Skeletal muscle tissue (tissue), 5 donors: ENCODE measurements at places on chromosomes 7 and 10. TPM values are rescaled to one million over a fixed set of nuclear protein-coding genes. Genes with fewer than 3 reads are reported as not detected.

STEAP1B gene
- 4.7 TPM for total RNA-seq

FUOM gene
- 9.4 TPM for total RNA-seq

PDE6C gene
- total RNA-seq = not detected

AGBL3 gene
- total RNA-seq = 4.2 TPM

ZNF438 gene
- total RNA-seq = 6.8 TPM

PRLHR gene
- total RNA-seq = not detected

CCNY gene
- total RNA-seq = 45.9 TPM

LRRC61 gene
- 5.7 TPM for total RNA-seq

UPK3BL1 gene
- total RNA-seq = 7.3 TPM

CDCA7L gene
- total RNA-seq = 19.8 TPM

SPDYE11 gene
- not detected for total RNA-seq

GRID2IP gene
- total RNA-seq = not detected

SLC26A4 gene
- total RNA-seq = 0.52 TPM

AMPH gene
- 9.4 TPM for total RNA-seq

CYP2C8 gene
- total RNA-seq = not detected
